NCI-H446 (cell line): ENCODE measurements at places on chromosomes 16 and 17.

DNA sequence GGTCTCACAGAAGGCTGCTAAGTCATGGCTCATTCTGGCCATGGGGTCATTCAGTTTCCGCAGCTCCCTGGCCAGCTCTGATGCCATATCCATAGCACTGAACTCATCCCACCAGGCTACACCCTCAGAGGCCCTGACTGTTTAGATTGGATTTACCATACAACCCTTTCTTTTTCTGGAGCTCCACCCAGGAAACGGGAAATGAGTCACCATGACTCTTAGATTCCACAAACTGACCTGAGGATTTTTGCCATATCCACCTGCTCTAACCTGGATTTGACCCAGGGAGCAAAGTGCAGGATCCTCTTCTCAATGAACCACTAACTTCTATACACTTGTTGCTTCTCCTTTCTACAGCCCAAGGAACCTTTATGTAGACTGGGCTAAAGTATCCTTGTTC lies 20.3 kb upstream of the CALB2 start:
- no peak for DNase-seq

- DNase-seq = no peak
Measured at GRCh38 chr17:14201021-14201987, 35.4 kb downstream of the CDRT15 start.

DNA sequence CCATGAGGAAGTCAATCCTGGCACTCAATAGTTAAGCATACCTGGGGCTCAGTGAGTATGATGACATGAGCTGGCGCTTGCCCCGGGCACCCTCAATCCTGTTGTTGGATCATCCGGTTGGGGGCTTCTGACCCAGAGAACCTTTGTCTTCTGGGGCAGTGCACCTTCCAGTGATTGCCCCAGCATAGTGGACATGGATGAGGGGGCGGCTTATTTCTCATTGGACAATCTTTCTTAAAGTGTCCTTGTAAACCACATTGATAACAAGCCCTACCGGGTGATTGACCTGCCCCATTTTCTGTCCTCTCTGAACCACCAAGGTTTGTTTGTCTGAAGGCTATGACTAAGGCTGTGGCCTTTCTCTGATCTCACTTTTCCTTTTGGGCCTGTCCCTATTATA lies 18.2 kb downstream of the IGSF6 start:
- no peak for DNase-seq

GRCh38 chr17:76207275-76208059 lies 32.8 kb downstream of the RNF157 start:
- DNase-seq = no peak

GRCh38 chr16:27759967-27760788 lies 210.2 kb downstream of the KATNIP start:
- no peak for DNase-seq

GRCh38 chr16:31088459-31089183 lies at the start of gene PRSS53:
PRSS53 (minus strand) TSS chr16:31088943; CDS start chr16:31088809, 134 bp downstream.
- DNase-seq = no peak

DNA sequence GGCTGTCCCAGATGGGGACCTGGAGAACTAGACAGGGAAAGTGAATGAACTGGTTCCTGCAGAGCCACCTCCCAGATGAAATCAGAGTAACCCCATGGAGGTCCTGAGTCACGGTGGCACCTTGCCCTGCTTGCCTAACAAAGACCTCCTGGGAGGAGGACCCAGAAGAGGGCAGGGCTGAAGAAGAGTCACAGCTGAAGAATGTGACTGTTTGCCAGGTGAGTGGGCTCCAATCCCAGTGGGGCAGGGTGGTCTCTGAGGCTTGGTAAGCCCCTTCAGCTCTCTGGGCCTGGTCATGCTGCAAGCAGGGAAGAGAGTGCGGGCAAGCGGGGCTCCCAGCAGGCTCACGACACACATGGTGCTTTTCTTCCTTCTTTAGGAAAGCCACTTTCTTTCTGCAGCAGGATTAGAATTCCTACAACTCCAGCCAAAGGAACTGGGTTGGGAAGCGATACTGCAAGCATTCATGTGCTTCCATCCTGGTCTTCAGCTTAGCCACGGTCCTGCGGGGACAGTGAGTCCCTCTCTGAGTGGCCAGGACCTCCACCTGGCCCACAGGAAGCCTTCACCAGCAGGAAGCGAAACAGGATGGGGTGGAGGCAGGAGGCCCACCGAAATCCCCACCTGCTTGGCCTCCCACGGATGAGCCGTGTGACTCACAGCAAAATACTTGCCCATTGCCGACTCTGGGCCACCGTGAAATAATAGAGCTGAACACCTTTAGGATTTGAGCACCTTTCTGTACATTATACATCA lies 4.3 kb downstream of the C16orf74 start:
- DNase-seq = no peak

GRCh38 chr16:1475552-1476114 lies 805 bp upstream of the CLCN7 start:
- no peak for DNase-seq

GRCh38 chr16:26643519-26643918 lies 423.2 kb upstream of the C16orf82 start:
- no peak for DNase-seq

GRCh38 chr17:37672548-37673078 lies 29.4 kb upstream of the DDX52 start:
- no peak for DNase-seq
